ENCODE measurements at places on chromosomes 4 and X.

- peak; percentile 49 for DNase-seq
These were observed 12.5 kb upstream of the SEL1L3 start for GRCh38 chr4:25875281-25875745.

DNA sequence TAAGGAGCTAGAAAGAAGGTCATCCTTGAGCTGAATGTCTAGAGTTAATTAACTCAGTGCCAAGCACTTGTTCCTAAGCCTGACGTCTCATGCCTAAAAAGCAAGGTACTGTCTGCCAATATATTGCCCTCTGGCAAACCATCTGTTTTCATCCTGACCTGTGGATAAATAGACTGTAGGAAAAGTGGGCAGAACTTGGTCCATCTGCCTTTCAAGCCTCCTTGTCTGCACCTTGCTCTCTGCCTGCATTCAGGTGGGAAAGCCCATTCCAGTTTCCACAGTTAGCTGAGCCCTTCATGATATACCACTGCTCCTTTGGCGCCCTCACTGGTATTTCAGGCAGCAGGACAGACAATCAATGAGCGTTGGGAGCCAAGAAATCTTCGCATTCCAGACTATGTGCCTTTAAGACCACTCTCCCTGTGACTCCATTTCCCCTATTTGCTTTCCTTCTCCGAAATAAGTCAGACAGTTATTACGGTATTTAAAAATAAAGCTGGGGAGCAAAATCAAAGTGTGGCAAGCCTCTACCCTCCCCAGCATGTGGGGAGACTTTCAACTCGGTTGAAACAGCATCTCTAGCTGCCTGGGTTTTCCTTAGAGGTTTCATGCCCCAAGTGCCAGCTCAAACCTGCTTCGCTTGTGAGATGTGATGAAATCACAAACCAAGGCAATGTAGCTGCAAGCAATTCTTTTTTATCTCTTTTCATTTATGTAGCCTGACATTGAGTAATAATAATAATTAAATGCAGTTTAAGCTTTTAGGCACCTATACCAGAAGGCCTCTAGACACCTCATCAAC is 2.5 kb upstream of the CCDC149 start:
- DNase-seq = no peak

DNA sequence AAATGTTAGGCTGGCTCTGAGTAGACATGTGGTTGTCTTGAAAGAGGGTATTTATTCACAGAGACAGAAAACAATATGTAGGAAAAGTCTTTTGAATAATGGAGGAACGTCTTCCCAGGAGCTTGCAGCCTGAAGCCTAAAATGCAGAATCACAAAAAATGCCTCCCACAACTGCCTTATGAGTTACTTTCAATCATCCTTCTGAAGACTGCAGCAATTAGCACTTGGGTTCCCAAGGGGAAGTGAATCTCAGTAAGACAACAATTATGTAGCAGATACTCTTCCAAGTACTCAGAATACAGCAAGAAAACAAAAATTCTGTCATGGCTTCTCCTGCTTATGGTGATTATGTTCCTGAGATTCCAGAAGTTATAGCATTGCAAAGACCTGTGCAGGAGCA is 166.6 kb upstream of the TBL1X start:
- no peak for DNase-seq

DNA sequence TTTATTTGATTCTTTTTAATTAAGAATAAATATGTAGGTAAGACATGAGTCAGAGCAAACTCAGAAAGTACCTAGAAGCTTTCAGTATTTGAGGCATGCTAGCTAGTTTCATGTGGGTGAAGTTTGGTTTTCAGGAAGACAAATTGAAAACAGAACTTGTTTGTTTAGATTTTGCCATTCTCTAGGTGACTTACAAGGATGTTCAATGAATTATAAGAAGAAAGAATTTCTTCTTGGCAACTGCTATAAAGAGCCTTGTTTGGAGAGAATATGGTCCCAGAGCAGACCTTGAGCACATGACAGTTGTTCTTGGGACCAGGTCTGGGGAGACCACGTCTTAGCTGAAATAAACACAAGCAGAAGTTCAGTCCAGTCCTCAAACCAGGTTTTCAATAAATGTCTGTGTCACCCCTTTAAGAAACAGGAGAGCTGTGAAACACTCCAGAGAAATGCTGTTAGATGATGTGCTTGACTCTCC is 38.0 kb upstream of the IL21 start:
- DNase-seq = no peak

DNA sequence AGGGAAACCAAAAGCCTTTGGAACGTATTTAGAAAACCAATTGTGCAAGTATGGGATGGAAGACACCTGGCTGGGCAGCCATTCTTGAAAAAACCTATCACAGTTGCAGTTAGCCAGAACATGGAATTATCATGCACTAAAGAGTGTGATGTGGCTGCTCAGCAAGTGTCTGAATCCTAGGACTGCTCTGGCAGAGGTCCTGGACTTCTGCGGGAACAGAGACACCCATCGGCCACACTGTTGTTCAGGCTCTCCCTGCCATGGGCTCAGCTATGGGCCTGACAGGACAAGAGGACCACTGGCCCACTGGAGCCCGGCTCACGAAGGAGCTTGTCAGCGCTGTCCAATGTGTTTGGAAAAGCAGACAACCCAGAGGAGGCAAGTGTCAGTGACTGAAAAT is 115.7 kb upstream of the GPC4 start:
- no peak for DNase-seq

- no peak for DNase-seq
These were observed 169.4 kb downstream of the IL1RAPL1 start for GRCh38 chrX:28756647-28757046.

GRCh38 chrX:129724754-129725153 is 14.0 kb upstream of the XPNPEP2 start:
- no peak for DNase-seq

GRCh38 chr4:52904421-52904820 is 42.3 kb downstream of the RASL11B start:
- no peak for DNase-seq

DNA sequence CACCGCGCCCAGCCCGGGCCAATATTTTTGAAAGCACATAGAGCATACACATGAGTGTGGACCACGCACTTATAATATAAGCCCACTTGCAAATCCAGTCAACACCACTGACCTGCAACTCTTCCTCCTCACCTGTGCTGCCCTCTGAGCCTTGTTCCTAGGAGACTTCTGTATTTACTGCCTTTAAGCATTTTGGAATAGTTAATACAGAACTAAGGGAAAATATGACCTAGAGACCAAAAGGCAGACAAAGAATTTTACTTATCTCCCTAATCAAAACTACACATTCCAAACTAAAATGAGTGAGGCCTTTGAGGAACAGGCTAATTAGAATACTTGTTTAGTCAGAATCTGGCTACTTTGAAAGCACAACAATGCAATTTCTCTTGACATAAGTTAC is 89.1 kb downstream of the RELL1 start:
- no peak for DNase-seq

GRCh38 chrX:151384807-151385206 is 12.2 kb upstream of the VMA21 start:
- DNase-seq = no peak

DNA sequence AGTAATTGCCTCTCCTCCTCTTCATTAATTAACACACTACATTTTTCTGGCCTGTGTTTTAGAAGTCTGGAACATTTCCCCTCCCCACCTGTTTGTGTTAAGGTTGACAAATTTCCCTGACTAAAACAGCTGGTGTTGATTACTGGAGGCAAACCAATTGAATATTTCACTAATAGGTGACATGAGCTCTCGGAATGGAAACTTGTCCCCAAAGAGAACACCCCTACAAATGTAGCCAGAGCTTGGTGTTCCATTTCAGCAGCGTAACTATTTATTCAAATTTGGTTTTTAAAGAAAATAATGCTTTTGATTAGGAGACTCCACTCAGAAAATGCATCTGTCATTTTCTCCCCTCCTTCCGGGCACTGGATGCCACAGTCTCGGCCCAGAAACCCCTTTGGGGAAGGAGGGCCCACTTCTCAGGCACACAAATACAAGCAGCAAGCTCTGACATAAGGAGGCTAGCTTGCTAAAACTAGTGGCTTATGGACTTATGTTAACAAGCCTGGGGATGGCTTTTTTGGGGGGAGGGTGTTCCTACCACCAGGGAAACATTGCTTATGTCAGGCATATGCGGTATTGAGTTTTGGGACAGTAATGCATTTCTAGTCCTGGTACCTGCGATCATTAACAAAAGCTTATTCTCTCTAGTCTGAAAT is 2.2 kb downstream of the RNF150 start:
- no peak for DNase-seq

- DNase-seq = no peak
These were observed 51.5 kb downstream of the ACSL4 start for GRCh38 chrX:109681475-109682081.

DNA sequence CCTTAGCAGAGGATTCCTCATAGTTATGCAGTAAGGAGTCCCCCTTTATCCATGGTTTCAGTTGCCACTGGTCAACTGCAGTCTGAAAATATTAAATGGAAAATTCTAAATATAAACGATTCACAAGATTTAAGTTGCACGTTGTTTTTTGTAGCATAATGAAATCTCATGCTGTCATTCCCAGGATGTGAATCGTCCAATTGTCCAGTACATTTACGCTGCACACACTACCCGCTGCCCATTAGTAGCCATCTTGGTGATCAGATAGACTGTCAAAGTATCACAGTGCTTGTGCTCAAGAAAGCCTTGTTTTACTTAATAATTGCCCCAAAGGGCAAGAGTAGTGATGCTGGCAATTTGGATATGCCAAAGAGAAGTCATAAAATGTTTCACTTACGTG is 434.8 kb downstream of the MAPK10 start:
- DNase-seq = no peak

- DNase-seq = no peak
These were observed 11.6 kb downstream of the ARSF start for GRCh38 chrX:3052860-3053259.

DNA sequence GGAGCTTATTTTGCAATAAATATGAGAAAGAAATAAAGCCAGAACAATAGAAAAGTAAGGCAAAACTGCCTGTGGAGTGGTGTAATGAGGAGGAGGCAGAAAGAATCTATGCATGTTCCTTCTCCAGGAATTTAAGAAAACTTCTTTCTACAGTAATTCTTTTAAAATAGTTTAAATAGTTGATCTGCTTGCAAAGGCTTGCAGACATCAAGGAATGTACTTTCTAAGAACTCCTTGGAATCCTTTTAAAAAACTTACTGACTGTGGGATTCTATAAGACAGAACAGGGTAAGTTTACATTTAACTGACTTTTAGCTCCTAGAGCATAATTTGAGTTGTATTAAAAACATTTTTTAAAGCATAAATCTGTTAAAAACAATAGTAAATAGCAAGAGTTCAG is 63.2 kb upstream of the ALB start:
- no peak for DNase-seq

DNA sequence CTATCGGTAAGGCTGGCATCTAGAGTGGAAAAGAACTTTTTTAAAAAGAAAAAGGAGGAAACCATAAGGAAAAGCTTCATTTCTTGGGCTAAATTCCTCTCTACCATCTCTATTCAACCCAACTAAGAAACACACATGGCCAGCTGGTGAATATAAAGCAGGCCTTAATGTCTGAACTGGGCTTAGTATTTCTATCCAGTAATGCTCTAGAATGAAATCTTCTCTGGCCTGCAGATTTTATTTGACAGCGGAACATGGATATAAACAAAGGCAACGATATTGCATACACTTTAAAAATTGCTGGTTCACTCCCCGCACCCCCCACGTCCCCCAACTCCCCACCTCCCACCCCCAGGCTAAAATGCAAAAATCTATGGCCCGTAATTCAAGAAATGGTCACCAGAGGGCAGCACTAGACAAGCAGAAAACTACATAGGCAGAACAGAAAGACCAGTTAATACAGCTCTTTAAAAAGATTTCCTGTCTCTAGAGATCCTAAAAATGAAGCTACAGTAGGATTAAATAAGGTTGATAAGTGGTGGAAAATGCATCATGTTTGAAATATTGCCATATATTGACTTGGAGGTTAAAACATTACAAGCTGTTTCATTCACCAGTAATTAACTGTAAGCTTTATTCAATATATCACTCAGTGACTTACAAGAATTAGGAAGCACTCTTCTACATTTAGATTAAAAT is 155.2 kb upstream of the GALNT7 start:
- peak; percentile 53 for DNase-seq

- no peak for DNase-seq
These were observed 1210.4 kb downstream of the ADGRL3 start for GRCh38 chr4:62410371-62411003.

DNA sequence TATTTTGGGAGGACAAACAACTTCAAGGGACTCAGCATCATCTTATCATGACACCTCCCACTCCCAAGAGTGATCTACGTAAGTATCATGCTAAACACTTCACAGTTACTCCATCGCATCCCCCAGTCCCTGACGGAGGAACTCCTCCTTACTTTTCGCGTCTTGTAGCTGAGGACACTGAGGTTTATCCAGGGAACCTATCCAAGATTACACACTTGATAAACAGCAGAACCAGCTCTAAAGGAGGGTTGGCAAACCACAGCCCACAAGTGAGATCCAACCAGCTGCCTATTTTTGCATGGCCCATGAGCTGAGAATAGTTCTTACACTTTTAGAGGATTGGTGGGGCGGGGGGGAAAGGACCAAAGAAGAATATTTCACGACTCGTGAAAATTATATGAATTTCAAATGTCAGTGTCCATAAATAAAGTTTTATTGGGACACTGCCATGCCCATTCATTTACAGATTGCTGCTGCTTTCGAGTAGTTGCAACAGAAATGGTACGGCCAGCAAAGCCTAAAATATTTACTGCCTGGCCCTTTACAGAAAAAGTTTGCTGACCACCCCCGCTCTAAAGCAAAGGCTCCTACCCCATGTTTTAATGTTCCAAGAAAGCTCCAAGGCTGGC is 47.8 kb downstream of the SEPSECS start:
- DNase-seq = no peak

- no peak for DNase-seq
These were observed 14.8 kb downstream of the BLOC1S4 start for GRCh38 chr4:6730603-6731317.

Data from germinal center (tissue), 1 donor.